ENCODE measurements at places on chromosomes 16 and 17.

- DNase-seq, result peak; percentile 31
These were observed 374.6 kb upstream of the ASIC2 start for GRCh38 chr17:33667671-33668070.

- DNase-seq, result no peak
These were observed 302.9 kb upstream of the XYLT1 start for GRCh38 chr16:17773698-17774101.

DNA sequence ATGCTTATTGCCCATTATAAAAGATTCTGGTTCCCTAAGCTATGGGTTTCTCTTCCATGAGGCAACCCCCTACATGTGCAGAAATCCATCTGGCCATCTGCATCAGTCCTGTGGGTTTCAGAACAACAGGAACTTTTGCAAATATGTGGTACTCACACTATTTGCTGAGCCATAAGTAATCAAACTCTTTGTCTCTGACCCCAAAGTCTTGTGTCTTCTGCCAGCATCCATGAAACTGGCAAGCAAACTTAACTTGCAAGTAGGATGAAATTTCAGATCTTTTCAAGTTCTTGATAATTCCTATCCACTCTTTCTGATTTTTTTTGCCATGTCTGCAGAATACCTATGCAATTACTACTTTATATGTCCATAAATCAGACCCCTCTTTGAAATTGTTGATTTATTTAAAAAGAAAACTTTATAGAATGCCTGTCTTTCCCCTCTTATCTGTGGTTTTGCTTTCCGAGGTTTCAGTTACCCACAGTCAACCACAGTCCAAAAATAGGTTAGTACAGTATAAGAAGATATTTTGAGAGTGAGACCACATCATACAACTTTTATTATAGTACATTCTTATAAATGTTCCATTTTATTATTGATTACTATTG is 158.4 kb upstream of the IRX3 start:
- no peak for DNase-seq

DNA sequence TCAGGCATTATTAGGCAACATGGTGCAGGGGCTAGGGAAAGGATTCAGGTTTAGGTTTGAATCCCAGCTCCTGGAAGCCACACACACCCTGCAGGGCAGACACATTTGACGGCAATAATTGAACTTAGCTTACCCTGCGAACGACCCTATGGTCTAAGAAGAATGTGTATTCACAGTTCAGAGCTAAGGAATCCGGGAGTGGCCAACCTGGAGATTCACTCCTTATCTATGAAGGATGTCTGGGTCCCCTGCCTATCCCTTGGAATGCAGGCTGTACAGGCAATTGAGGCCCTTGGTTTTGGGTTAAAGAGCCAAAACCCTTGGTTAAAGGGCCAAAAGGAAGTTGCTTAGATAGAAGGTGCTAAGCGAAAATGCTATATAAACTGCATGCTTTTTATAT is 2.9 kb upstream of the SYT17 start:
- peak; percentile 83 for DNase-seq

GRCh38 chr17:50462446-50462845 is 6.2 kb downstream of the CHAD start:
- no peak for DNase-seq

DNA sequence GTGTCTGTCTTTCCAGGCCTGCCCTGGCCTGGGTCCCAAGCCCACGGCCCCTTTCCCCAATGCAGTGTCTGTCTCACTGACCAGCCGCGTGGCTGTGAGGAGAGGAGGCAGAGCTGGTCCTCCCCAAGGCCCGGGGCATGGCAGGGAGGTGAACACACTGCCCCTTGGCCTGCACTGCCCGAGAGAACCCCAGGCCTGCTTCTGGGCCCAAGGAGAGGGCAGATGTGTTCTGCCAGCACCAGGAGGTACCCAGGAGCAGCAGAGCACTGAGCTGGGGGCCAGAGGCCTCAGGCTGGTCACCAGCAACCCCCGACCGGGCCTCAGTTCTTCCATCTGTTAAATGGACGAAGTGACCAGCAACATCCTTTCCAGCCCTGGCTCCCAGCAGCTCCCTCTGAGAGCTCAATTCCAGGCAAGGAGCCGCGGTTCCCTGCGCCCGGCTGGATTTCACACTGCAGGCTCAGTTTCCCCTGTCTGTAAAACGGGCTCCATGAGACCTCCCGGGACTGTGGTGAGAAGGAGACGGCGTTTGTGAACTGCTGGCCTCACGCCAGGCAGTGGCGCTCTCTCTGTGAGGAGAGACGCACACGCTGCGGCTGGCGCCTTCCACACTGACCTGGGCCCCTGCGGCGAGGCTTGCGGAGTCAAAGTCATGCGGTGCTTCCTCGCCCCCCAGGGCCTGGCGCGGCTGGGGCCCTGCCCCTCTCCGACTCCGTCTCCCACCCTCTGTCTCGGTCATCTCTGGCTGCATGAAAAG is 8.1 kb upstream of the ZFPM1 start:
- no peak for DNase-seq

- DNase-seq, result peak; percentile 68
These were observed 1.2 kb downstream of the UBALD2 start for GRCh38 chr17:76266244-76266938.

Data from islet precursor cell (in vitro differentiated cells).